ENCODE measurements at places on chromosomes 13 and 19.
A peak's percentile ranks its signal among the peaks of the same experiment; 100 is the strongest.

- DNase-seq: no peak
These were observed 9.4 kb upstream of the AKT2 start for GRCh38 chr19:40294560-40294959.

- DNase-seq: no peak
These were observed 176.5 kb downstream of the NUFIP1 start for GRCh38 chr13:44812818-44813217.

DNA sequence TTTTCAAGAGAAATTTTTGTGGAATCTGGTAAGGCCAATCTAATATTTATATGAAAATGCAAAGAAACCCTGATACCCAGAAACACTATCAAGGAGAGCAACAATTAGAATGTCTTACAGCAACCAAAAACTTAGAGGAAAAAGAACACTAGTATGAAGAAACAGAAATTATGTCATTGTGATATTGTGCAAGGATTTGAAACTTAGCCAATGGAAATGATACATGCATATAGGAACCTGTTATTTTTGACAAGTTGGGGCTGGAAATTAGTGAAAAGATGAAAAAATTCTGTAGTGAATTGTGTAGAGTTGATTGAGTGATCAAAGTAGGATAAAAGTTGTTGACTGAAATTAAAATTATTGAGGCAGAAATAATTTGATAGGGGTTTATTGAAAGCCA is 792.6 kb upstream of the SLITRK6 start:
- DNase-seq: no peak

GRCh38 chr19:1933244-1933643 is 7.7 kb upstream of the CSNK1G2 start:
- no peak for DNase-seq

- DNase-seq: peak; percentile 20
These were observed 7.8 kb upstream of the C19orf84 start for GRCh38 chr19:51398096-51398704.

DNA sequence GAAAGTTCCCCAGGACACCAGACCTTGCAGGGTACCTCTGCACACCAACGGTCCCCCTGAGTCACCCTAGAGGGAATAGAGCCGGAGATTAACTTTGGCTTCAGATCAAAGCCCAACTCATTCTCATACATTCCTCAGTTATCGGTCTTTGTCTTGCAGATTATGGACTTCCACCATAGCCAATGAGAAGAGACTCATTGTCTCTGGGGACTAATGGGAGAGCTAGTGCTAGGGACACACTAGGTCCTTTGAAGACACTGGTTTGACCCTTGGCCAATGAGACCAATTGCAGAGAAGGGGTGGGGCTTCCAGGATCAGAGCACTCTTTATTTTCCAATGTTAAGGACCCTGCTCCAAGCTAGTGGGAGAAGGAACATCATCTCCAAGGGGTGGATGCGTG is 6.1 kb downstream of the KLK7 start:
- no peak for DNase-seq

- no peak for DNase-seq
These were observed 62.1 kb downstream of the ARHGEF7 start for GRCh38 chr13:111177081-111177711.

- DNase-seq: no peak
These were observed 2.9 kb downstream of the CGB3 start for GRCh38 chr19:49020931-49021895.

DNA sequence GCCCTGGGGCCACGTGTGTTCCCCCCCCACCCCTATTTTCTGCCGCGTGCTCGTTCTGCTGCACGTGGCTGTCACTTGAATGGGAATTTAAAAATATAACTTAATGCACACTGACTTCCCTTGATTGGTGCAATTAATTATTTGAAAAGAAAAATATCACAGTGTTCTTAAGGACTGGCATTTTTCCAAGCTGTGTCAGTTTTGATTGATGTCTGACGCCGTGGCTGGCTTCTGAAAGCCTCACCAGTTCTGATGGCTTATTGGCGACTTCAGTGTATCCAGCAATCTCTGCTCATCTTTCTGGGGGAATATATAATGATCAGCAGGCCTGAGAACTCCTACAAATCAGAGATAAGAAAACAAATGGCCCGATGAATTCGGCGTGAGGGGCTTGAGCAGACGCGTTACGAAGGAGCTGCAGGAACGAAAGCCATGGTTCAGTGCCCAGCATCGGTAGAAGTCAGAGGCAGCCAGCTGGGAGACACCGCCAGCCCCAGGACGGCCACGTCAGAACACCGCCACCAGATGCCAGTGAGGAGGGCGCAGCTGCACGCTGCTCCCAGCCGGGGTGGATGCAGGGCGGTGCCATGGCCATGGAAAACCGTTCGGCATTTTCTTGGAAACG is 111.2 kb downstream of the KDM4B start:
- no peak for DNase-seq

DNA sequence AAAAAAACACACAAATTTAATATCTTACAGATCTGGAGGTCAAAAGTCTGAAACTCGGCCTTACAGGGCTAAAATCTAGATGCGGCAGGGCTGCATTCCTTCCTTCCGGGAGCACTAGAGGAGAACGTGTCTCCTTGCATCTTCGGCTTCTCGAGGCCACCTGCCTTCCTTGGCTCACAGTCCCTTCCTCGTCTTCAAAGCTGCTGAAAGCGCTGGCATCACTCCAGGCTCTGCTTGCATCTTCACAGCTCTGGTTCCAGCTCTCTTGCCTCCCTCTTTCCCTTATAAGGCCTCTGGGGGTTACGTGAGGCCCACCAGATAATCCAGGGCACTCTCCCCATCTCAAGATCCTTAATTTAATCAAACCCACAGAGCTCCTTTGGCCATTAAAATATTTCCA is 10.5 kb downstream of the XRCC1 start:
- no peak for DNase-seq

- DNase-seq: no peak
These were observed 764 bp downstream of the ZNF626 start for GRCh38 chr19:20660473-20661140.

DNA sequence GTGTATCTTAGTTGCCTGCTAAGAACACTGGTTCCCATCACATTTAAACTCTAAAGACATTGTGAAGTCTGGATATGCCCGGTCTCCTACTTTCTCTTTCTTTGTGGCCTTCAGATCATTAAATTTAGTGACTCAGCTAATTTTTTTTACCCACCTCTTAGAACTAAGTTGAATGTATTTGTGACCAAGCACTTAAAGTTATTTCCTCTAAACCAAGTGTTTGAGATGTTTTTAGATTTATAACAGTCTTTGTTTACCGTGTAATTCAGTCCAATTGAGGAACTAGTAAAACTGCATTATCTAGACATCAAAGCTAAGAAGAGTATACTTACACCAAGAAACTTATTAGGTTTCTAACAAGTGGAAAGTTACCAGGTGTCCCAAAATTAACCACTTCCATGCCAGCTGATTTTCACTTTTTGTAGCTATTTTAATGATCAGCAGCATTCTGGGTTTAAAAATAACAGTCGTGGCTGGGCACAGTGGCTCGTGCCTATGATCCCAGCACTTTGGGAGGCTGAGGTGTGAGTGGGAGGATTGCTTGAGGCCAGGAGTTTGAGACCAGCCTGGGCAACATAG is 53.1 kb downstream of the ARHGAP35 start:
- no peak for DNase-seq

GRCh38 chr19:2550431-2551171 is 74.7 kb downstream of the GADD45B start:
- DNase-seq: peak; percentile 97

DNA sequence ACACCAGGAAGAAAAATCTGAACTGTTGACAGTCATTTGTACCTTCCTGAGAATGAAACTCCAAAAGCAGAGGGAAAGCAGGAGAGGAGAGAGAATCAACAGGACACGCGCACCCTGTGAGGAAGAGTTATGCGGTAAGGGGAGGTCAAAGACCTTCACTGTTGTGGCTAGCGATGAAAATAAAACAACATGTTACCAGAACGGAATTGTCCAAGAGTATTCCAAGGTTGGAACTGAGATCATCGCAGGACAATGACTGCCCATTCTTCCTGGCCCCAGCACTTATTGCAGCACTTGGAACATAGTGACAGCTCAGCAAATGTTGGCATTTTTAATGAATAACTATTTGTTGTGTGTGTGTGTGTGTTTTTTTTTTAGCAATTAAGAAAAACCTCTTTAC is 176.0 kb upstream of the TSC22D1 start:
- no peak for DNase-seq

DNA sequence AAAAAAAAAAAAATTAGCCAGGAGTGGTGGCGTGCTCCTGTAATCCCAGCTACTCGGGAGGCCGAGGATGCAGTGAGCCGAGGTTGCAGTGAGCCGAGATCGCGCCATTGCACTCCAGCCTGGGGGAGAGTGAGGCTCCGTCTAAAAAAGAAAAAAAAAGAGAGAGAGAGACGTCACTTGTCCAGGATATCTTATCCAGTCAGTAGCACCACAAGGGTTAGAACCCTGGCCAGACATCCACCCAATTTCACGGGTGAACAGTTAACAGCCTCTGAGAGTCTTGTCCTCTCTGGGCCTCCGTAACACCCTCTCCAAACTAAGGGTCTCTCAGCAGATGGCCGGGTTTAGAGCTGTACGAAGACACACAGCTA is 917 bp upstream of the CLPTM1 start:
- no peak for DNase-seq

- DNase-seq: no peak
These were observed 23.1 kb downstream of the LYL1 start for GRCh38 chr19:13079542-13079986.

DNA sequence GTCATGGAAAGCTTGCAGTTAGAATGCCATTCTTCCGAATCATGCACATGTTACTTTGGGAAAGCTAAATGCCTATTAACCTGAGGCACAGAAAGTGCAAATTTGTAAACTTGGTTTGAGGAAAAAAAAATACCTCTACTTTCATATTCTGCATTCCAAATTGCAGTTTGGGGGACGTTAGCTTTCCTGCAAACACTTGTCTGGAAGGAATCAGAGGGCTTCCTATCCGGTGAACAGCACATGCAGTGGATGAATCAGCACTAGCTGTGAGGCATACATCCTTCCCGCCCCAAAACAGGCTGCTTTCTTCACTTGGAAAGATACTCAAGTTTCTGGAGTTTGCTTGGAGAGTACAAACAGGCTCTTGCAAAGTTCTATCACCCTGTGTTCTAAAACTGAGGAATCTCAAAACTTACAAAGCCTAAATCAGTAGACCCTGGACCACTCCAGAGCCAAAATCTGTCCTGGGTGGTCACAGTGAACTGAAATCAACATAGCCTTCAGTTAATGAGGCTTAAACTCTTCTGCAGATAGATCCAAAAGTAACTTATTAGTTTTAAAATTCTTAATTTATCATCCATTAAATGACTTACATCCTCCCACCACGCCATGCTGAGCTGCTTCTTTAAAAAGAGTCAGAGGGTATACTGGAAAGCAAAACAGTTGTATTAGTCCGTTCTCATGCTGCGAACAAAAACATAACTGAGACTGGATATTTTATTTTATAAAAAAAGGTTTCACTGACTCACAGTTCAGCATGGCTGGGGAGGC is 802.3 kb upstream of the ARGLU1 start:
- no peak for DNase-seq

GRCh38 chr13:56909896-56910600 is 230.7 kb upstream of the PRR20A start:
- DNase-seq: no peak

GRCh38 chr13:68897331-68897928 is 1210.2 kb upstream of the ATXN8OS start:
- no peak for DNase-seq

- no peak for DNase-seq
These were observed 25.9 kb downstream of the RCN3 start for GRCh38 chr19:49553451-49554271.

DNA sequence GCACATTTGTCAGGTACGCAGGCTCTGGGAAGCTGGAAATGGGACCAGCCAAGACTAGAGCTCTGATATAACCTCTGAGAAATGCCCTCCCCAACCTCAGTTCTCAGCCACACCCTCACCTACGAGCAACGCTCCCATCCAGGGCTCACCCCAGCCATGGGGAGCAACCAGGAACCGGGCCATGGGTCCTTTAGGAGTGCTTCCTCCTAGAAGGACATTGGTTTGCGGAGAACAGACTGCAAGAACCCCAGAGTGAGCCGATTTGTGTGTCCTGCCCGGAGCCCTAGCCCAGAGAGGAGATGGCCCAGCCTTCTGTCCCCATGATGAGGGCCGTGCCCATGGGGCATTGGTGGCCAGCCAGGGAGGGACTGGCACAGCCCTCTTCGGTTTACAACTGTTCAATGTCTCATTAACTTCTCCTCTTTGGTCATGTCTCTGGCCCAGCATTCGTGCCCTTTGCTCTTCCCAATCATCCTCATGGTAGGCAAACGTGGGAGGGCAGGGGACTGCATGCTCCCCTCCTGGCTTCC is 32.9 kb upstream of the IGSF23 start:
- DNase-seq: no peak

- no peak for DNase-seq
These were observed 113.7 kb upstream of the OXGR1 start for GRCh38 chr13:97107815-97108529.

DNA sequence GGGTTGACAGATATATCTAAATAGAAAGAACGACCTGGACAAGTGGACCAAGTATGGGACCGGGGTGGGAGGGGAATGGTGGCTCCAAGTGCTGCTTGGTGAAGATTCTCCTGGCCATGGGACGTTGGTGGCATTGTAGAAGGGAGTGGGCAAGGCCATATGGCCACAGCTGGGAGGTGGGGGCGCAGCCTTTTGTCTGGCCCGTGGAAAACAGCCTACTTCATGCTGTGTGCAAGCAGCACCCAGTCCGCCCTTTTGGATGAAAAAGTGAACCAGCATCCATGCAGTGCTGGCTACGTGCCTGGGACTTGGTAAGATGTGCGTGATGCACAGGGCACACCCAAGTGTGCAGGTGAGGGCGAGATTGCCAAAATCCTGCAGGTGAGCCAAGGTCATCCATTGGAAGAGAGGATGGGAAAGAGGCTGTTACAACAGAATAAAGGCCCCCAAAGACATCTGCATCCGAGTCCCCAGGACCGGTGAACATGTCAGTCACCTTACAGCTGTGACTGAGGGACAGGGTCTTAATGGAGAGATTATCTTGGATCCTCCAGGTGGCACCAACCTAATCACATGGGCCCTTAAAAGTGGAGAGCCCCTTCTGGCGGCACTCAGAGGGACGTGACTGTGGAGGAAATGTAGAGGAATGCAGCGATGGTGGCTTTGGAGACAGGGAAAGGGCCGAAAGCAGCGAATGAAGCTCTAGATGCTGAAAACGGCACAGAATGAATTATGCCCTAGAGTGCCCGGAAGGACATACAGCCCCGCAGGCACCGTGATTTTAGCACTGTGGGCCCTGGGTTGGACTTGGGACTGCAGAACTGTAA is 40.8 kb downstream of the TEX29 start:
- no peak for DNase-seq
